T1000 (cell line): ENCODE measurements at places on chromosomes 2 and 18.

GRCh38 chr2:27855476-27855875 is 34.7 kb downstream of the RBKS start:
- DNase-seq: no peak

DNA sequence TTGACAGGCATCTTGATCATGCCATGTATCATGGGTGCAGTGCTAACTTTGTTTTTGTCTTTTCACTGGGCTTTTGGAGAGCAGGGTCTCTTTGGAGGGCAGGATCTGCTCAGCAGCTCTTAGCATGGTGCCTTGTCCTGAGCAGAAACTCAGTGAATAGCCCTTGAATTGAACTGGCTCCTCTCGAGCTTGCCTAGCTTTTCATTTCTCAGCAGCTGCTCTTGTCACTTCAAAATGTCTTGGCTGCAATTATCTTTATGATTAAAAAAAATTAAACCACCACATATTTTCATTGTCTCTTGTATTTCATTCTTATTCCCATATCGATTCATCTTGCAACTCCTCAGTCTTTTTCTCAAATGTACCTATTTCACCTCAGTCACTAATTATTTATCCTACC is 50.5 kb downstream of the CCDC85A start:
- no peak for DNase-seq

DNA sequence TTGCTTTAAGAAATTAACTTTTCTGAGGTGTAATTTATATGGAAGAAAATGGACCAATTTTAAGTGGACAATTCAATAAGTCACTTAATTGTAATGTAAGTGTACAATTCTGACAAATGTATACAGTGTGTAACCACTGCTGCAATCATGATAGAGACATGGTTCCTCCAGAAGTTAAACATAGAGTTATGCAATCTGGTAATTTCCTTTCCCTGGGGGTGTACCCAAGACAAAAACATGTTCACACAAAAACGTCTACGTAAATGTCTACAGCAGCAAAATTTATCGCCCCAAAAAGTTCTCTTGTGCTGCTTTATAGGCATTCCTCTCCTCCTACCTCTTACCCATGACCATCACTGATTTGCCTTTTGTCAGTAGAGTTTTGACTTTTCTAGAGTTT is 141.5 kb downstream of the AQP4 start:
- no peak for DNase-seq

DNA sequence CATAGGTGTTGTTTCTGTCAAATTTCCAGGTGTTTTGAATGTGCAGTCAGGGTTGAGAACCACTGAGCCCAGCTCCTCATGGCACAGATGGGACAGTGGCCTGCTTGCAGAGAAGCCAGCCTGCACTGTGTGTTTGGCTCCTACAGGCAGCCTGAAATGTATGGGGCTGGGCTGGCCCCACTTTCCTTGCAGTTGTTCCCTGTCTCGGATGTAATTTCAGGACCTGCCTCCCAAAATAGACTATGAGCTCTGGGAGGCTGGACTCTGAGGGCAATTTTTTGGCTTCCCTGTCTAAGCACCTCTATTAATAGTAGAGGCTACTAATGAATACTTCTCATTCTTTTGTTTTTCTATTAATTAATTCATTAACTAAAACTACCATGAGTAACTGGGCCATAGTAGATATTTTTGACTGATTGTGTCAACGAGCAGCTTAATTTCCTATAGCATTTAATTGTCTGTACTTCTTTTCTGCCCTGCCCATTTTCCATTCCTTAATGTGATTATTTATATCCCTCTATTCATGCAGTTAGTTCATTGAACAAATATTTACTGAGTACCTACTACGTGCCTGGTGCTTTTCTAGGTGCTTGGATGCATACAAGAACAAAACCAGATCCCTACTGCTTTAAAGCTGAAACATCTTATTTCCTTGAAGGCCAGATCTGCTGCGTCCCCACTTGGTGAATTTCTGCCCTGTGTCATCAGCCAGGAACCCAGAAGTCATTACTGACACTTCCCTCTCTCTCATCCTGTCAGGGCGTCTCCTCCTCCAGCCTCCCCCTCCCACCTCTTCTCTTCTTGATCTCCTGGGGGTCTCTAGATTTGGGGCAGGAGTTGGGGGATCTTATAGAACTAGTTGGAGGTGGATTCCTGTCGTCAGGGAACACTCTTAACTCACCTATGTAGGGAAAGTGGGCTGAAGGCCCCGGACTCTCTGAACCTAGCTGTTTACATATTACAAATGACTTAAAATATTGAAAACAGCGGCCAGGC is 16.3 kb downstream of the DYSF start:
- DNase-seq: no peak

GRCh38 chr2:168649105-168649504 is 153.3 kb upstream of the NOSTRIN start:
- no peak for DNase-seq

DNA sequence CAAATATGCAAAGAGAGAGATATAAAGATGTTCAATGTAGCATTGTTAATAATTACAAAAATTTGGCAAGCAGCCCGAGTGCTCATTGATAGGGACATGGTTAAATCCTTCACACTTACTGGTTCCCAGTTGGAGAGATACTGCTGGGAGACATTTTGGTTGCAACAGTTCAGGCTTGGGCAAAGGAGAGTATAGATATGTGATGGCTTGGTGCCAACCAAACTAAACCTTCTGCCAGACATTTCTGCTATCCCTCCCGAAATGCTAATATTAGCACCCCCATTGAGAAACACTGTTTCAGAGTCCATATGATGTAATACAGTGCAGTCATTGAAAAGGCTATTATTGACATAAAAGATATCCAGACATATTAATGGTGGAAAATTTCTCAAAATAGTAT is 11.5 kb downstream of the GEN1 start:
- DNase-seq: no peak
